HepG2 (cell line): ENCODE measurements at places on chromosomes 13 and 19. TPM values are rescaled to one million over a fixed set of nuclear protein-coding genes. Genes with fewer than 3 reads are reported as not detected.

GSX1 gene
- not detected in 2 replicates for total RNA-seq

DNA sequence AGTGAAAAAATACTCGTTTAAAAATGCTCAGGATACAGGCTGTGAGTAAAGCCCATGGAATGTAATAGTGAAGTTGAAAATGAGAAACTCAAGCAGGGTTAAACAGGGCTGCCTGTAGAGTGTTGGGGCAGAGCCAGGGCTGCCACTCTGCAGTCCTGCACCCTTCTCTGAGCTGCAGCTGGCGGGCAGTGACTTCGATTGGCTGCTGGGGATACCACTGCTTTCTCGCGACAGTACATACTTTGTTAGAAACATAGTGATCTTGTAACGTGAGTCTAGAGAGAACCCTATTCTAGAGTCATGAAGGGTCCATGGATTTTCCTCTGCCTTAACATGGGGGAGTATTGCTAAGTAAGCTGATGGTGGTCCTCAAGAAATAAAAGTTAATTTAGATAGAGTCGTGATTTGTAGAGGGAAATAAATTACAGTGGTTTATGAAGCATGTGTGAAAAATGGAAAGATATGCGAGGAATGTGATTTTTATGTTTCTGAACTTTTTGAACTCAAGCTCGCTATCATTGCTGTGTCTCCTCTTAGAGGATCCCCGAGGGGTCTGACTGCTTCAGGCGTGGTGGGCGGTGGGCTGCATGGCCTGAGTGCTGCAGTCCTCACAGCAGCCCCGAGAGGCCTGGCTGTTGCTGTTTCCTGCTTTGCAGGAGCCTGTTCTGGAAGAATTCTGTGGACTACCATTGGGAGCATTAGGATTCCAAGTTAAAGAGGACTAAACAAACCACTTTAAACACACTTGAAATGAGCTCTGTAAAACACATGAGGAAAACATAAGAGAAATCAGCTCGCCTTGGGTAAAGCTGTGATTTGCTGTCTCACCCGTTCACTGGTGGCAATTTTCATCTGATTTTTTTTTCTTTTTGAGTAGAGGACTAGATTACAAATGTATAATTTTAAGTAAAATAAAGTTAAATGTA lies 95.7 kb downstream of the ARHGEF7 start:
- no peak for DNase-seq

- no peak for DNase-seq
Observed at GRCh38 chr13:113369881-113370280, 6.0 kb upstream of the GRTP1 start.

DNA sequence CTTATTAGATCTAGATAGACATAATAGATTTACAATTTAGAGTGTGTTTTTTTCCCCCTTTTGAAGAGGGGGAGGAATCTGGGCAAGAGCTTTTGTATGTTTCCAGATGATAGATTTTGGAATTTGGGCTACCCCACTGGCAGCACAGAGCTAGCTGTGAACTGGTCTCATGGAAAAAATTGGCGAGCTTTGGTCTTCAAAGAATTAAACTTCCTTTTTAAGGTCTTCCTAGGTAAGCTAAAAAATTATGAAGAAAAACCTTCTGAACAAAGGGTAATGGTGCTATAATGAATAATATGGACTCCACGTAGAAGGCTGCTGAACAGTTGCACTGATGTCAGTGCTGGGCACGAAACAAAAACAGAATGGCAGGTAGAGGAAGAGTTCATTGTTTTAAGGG lies 109.3 kb downstream of the ZIC5 start:
- no peak for DNase-seq

C19orf81 gene
- not detected in 2 replicates for total RNA-seq

- peak; percentile 48 for DNase-seq
Observed at GRCh38 chr19:50679177-50680125, 30.2 kb downstream of the C19orf81 start.

ZNF546 gene
- total RNA-seq, result 4.1 and 6.0 TPM in 2 replicates

DNA sequence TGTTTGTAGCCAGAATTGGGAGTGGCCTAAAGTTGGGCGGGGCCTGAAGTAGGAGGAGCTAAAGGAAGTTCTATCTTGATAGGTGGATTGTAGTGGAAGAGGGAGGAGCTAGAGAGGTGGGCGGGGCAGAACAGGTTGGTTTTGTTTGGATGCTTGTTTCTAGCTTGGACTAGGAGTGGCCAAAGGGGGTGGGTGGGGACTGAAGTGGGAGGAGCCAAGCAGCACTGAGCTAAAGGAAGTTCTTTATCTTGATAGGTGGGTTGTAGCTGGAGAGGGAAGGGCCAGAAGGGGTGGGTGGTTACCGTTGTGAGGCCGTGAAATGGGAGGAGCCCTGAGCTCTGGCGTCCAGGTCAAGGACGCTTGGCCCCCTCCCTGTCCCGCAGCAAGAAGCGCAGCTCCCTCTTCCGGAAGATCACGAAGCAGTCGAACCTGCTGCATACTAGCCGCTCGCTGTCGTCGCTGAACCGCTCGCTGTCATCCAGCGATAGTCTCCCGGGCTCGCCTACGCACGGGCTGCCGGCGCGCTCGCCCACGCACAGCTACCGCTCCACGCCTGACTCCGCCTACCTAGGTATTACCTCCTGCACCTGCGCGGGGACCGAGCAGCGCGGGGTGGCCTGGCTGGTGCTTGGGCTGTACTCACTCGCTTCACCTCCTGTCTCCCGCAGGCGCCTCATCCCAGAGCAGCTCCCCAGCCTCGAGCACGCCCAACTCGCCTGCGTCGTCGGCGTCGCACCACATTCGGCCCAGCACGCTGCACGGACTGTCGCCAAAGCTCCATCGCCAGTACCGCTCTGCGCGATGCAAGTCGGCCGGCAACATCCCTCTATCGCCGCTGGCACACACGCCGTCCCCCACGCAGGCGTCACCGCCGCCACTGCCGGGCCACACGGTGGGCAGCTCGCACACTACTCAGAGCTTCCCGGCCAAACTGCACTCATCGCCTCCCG lies 8.0 kb downstream of the DNASE2 start:
- DNase-seq, result peak; percentile 17

- no peak for DNase-seq
Observed at GRCh38 chr13:82747958-82748357, 1134.3 kb downstream of the SLITRK1 start.

- no peak for DNase-seq
Observed at GRCh38 chr13:20160306-20161274, at the start of gene GJA3. Gene GJA3, minus strand, starts transcription at chr13:20161052. Its CDS starts 17,764 bp downstream, at chr13:20143288.

ATP8A2 gene
- total RNA-seq, result 0.09 TPM in 1 of 2 replicates, not detected in the other

- DNase-seq, result no peak
Observed at GRCh38 chr13:62309904-62310303, 894.3 kb upstream of the PCDH20 start.

- peak; percentile 95 for DNase-seq
Observed at GRCh38 chr19:56839652-56840450, 675 bp downstream of the PEG3 start.
